Left cardiac atrium (tissue), 4 donors: ENCODE measurements at places on chromosomes 13 and 19. TPM values are rescaled to one million over a fixed set of nuclear protein-coding genes. Genes with fewer than 3 reads are reported as not detected.

DNA sequence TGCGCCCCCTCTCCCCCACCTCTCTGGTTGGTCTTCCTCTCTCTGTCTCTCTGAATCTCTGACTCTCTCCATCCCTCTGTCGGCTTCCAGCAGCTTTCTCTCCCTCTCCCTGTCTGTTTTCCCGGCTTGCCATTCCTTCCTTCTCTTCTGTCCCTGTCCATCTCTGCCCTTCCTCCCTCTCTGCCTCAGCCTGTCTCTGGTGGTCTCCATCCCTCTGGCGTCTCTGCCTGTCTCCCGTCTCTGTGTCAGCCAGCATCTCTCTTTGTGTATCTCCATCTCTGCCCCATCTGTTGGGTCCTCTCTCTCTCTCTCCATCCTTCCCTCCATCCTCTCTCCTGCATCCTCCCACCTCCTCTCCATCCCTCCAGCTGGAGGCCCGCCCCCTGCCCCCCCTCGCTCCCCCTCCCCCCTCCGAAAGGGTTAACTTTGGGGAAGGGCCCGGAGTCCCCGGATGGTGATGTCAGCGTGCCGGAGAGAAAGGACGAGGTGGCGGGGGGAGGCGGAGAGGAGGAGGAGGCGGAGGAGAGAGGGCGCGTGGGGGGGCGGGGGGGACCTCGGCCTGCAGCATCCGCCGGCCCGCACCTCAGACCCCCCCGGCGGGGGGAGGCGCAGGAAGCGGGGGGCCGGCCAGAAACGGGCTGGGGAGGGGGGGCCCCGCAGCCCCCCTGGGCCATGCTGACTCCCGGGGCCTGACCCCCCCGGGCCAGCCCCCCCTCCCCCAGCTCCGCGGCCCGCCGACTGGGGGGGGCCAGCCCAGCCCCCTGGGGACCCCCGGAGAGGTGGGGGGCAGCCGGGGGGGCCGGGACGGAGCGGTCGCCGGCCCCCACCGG, at the start of gene BRSK1:
Gene BRSK1, plus strand, starts transcription at position 450 of the 830 bp plus-strand sequence. CDS start 446 bp downstream, outside the sequence.
- DNase-seq = peak; percentile 65

The GPR4 gene
- 5.2 TPM for total RNA-seq

The CALR3 gene
- not detected for total RNA-seq

The LRRC63 gene
- total RNA-seq = not detected

The SPACA4 gene
- not detected for total RNA-seq
